ENCODE measurements at places on chromosomes 5 and 9.

DNA sequence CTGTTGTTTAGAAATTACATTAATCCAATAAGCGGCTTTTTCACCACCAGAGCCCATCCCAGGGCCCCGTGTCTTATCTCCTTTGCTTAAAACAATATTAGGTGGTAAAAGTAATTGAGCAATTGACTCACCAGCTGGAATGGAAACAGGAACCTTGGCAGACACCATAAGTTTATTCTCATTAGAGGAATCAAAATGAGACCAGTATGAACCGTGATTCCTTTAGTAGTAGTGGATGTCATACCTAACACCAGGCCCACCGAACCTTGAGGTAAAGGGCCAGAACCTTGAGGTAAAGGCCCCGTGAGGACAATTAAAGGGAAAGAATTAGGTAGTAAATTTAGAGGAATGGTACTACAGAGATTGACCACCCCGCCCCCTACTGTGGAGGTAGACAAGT lies 16.5 kb downstream of the HSDL2 start:
- no peak for DNase-seq

DNA sequence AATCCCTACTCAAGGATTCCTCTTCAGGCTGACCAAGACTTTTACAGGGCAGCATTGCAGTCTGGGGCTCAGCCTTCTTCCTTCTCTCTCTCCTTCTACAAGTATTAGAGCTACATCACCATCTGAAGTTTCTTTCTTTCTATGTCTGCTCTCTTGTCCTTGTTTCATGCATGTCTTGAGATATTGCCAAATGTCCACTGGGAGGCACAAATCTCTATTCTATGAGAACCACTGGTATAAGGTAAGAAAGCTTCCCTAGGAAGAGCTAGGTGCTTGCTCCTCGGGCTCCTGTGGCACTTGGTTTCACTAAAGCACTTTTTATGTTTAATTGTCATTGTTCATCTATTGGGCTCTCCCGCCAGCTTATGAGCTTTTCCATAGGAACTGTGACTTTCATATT lies 289.2 kb upstream of the PCSK5 start:
- DNase-seq, result no peak

GRCh38 chr9:83537331-83538171 lies 650 bp downstream of the FRMD3 start:
- no peak for DNase-seq

- DNase-seq, result no peak
Observed at GRCh38 chr9:122056484-122056883, 36.6 kb downstream of the TTLL11 start.

- DNase-seq, result no peak
Observed at GRCh38 chr5:154415114-154415513, 30.7 kb upstream of the SAP30L start.

- DNase-seq, result no peak
Observed at GRCh38 chr5:50710838-50711237, 44.4 kb downstream of the PARP8 start.

GRCh38 chr9:126151031-126151685 lies 175.5 kb upstream of the MVB12B start:
- no peak for DNase-seq

DNA sequence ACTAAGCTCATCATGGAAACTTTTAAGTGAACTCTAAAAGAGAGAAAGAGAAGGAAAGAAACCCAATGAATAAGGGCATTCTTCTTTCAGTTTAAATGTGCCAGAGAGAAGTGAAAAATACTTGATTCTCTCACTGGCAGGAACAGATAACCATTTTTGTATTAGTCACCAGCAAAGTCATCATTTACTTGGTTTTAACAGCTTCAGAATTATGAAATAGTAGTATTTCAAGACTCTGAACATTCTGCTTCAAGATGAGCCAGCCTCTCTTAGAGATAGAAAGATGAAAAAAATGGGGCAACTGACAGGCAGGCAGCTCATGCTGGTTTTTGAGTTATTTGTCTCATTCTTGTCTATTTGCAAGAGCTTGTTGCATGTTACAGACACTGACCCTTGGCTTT lies 103.5 kb downstream of the GCNT1 start:
- DNase-seq, result peak; percentile 80

DNA sequence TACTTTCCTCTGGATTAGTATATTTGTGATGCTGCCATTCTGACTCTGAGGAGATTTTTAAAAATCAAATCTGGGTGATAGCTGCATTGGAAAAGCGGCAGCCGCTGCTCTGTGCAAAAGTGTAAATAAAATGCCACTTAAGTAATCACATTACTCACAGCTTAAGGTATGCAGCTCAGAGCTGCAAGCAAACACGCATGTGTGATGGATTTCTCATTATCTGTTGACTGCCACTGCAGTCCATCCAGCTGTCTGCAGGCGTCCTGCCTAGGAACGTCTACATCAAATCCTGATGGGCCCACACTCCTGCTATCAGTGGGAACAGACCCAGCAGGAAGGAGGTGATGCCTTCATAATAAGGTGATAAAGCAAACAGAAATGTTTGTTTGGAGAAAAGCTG lies 216.9 kb downstream of the SPOCK1 start:
- DNase-seq, result no peak

GRCh38 chr5:61299261-61299681 lies 32.8 kb upstream of the ZSWIM6 start:
- DNase-seq, result no peak

DNA sequence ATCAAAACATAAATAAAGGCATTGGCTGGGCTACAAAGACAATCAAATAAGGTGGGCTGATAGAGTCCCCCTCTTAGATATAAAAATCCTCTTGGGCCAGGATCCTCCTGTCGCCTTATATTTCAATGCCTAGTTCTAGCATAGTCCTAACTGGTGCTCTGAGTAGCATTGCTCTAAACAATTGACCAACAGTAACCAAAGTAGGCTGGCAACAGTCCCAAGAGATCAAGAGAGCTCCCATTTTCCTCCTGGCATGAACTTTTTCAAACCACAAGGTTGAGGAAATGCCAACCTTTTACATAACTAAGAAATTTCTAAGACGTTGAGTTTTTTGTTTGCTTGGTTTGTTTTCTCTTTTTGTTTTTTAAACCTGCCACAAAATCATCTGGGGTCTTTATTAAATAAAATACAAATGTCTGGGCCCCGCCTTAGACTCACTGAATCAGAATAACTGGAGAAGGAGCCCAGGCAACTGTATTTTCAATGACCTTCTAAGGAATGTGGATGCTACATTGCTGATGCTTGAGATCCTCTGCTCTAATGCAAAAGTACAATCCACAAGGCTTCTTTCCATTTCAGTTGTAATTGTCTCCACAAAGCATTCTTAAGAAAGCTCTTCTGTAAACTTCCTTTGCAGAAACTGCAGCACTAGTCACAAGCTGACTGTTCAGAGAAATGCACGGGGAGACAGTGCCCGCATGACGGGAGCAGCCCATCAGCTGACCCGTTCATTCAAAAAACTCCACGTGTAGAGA lies 2.9 kb downstream of the SLC45A2 start:
- DNase-seq, result no peak

- no peak for DNase-seq
Observed at GRCh38 chr5:155532621-155533311, 519.2 kb downstream of the KIF4B start.

GRCh38 chr9:77833561-77834429 lies 185.7 kb upstream of the GNA14 start:
- DNase-seq, result no peak

DNA sequence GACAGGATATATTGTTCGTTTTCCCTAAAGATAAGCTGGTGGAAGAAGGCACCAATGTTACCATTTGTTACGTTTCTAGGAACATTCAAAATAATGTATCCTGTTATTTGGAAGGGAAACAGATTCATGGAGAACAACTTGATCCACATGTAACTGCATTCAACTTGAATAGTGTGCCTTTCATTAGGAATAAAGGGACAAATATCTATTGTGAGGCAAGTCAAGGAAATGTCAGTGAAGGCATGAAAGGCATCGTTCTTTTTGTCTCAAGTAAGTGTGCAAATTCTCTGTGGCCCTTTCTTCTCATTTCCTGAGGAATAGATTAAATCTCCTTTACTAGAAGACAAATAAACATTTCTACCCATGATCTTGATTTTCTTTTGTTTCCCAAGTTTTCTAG lies 38.0 kb downstream of the OSMR start:
- DNase-seq, result no peak

Data from bone marrow (tissue), 2 donors.